Amniotic epithelial cell (primary cell): ENCODE measurements at places on chromosomes 3 and 15.

- DNase-seq: no peak
These were observed 11.8 kb downstream of the MITF start for GRCh38 chr3:69751074-69751476.

- DNase-seq: no peak
These were observed 43.0 kb upstream of the USP3 start for GRCh38 chr15:63461230-63461985.

GRCh38 chr3:59388555-59389270, 338.9 kb upstream of the CFAP20DC start:
- peak; percentile 72 for DNase-seq

DNA sequence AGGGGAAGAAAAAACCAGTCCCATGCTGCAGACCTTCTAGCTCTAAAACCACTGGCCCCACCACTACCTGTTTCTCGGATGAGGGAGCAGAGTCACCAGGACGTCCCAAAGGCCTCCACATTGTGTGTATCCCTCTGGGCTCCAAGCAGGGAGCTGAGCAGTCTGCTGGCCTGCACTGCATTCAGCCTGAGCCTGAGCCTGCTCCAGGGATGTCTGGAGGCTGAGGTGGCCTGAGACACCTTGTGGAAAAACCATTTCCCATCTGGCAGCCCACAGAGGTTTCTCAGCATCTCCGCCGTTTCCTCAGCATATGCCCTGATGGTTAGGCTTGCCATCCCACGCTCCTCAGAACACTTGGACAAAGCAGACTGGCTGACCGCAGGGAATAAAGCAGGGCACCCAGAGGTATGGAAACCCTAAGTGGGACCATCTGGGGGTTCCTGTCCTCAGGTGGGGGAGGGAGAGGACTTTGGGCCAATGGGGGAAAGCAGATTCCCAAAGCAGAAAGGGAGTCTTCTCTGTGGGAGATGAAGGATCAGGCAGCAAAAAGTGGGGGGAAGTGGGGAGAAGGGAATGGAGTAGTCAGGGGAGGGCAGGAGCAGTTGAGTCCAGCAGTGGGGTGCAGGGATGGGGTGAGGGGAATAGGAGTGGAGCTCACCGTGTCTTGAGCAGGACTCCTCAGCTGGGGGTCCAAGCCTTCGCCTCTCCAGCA, at the start of gene CILP:
Gene CILP (minus strand): TSS at position 704 of the 712 bp plus-strand sequence. CDS start 1,718 bp downstream, outside the sequence.
- no peak for DNase-seq

DNA sequence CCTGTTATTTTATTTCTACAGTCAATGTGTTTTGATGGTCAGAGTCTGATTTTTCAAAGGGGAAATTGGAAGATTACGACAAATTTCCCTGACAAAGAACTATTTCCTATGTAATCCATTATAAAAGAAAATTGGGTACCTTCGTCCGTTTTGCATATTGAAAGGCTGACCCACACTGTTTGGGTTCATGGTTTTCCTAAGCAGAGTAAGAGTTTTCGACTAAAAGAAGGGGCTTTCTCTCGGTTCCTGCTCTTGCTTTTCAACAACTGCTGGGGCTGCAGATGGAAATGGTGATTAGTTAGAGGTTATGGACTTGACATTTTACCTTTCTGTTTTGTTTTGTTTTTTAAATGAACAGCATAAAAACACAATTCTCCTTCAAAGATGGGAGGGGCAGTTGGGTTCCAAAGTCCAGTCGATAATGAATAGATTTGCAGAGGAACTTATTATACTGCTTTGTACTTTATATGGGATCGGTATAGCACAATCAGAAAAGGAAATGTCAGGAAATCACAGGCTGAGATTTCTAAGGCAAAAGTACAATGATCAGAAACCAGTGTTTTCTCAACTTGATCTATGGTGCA, 978 bp downstream of the KCNMB2 start:
- no peak for DNase-seq

DNA sequence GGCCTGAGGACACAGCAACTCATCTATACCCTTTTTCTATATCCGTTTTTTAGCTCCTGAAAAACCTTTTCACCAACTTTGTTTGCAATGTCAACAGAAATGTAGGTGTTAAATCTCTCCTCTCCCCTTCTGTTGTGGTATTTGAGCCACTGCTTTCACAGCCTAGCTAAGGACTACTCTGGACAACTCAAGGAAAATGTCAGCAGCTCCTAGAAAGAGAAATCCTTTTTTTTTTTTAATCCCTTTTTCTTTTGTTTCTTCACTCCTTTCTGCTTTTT, 176.6 kb downstream of the KLHL25 start:
- no peak for DNase-seq

DNA sequence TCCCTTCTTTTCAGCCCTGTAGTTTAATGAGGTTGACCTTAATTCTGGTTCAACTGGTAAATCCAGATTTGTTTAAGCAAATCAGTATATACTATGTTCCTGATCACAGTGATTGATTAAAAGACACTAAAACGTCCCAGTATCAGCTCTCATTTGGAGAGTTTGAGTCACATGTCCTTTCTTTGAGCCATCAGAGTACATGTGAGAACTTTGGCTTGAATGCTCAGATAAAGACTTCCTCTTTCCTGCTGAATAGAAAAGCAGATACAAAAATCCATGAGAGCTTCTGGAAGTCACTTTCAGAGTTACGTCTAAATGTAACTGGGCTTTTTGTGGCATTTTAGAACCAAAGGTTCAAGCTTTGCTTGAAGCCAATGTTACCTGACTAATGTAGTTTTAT, 341.8 kb upstream of the SATB1 start:
- no peak for DNase-seq

DNA sequence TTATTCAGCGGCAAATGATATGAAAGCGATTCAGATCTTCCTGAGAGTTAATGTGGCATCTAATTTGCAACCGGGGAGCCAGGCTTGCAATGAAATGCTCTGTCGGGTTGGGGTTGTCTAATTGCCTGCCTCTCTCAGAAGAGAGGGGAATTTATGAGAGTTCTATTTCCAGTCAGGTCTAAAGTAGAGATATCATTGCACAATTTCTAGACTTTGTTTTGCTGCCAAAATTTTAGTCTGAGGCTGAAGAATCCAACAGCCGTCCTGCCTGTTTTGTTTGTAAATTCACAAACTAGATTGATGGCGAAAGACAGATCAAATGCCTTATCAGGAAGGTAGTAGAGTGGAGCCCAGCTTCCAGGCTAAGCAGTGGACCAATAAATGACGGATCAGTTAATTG, 610 bp downstream of the LIPC start:
- peak; percentile 66 for DNase-seq

GRCh38 chr3:50672656-50673055, 2.1 kb upstream of the DOCK3 start:
- no peak for DNase-seq

DNA sequence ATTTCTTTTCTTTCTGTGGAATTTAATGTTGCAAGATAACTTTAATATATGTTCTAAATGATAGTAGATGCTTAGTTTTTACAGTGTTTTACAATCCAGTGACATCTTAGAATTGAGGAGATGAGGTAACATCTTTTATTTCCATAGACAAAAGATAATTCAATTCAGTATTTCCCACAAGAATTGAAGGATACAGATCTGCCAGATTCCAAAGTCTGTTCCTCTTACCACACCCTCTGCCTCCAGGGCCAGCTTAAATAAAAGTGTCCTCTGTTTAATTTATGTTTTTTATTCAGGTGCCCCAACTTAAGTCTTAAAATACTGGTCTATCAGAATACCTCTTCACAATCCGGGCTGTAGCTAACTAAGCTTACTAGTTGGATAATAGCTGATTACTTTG, 6.5 kb downstream of the STT3B start:
- no peak for DNase-seq

- DNase-seq: no peak
These were observed 89.4 kb upstream of the ICE2 start for GRCh38 chr15:60568301-60568742.

DNA sequence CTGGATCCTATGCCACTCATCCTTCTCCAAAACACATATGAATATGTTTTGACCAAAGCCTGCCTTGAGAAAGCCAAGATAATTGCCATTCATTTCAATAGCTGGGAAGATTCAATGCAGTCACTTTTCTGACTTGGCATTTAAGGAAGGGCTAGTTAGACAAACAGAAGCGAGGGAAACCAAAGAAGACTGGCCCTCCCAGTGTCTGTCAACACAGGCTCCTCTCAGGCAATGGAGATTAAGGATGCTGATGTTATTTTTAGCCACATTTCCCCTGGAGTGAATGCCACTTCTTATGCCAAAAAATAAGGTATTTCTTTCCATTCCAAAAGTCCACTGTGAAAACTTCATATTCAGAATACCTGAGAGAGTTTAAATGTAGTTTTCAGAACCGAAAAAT, 101.7 kb downstream of the P3H2 start:
- no peak for DNase-seq

DNA sequence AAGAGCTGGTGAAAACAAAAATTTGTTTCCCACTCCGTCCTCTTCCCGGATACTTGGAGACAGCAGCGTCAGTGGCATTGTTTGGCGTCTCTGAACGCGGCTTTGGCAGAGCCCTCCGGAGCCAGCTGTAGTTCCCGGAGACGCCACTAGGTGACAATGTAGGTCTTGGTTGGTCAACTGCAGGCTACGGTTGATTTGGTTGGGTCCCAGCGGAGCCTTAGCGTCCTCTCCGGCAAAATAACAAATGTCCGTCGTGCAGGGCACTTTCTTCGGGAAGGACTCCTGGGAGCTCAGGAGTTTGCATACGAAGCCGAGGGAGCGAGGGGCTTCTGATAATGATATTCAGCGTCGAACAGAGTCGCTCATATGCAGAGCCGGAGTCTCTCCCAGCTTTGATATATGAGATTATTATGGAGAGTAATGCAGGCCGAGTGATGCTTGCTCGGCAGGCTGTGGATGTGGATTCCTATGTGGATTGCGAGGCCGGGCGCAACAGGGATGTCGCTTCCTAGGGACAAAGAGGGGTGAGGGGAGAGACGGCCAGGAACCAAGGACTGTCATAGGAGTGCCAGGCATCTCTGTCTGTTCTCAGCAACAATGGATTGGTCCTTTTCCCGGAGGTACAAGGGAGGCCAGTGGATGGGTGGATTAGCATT, 74.8 kb downstream of the IL20RB start:
- DNase-seq: peak; percentile 62

- DNase-seq: peak; percentile 35
These were observed 108.8 kb downstream of the ARNT2 start for GRCh38 chr15:80512726-80513660.

DNA sequence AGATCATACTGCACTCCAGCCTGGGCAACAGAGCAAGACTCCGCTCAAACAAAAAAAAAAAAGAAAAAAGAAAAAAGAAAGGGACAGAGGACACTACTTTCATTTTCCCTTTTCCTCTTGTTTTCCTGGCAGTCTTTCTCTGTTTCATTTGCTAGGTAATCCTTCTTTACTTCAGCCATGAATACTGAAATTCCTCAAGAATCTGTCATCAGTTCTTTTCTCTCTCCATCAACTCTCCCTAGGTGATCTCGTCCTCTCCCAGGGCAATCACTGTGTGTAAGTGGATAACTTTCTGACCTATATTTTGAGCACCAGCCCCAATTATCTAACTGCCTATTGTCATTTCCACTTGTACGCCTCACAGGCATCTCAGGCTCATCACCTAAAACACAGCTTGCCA, 51.5 kb downstream of the TTC23 start:
- DNase-seq: peak; percentile 47

DNA sequence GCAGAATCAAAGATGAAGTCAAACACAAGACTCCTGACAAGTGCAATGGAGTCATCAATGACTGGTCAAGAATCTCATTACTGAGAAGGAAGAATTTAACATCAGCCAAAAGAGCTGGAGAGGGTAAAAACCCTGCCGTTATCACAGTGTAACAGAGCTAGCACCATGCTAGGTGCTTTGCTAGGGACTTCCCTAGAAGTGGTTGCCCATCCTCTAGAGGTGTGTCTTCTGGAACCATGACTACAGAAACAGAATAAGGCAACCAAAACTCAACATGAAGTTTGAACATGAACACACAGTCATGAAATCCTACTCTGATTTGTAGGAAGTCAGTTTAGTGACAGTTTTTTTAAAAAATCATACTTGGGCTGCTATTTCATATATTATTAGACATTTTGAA, 9.5 kb downstream of the ACAD11 start:
- DNase-seq: no peak

DNA sequence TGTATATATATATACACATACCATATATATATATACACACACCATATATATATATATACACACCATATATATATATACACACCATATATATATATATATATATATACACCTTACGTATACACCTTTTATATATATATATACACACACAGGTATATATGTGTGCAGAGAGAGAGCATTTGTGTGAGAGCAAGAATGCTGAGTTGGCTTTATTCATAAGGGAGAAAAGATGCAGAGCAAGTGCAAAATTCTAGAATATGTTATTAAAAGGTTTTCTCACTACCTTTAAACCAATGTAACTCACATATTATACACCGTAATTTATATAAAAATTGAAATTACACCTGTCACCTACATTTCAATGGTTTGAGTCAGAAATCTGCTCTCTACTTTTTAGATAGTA, 107.2 kb upstream of the ALCAM start:
- DNase-seq: no peak

- peak; percentile 40 for DNase-seq
These were observed 37.4 kb downstream of the KLHL25 start for GRCh38 chr15:85757073-85757938.

- DNase-seq: no peak
These were observed 127.9 kb downstream of the GADL1 start for GRCh38 chr3:30766522-30766921.

DNA sequence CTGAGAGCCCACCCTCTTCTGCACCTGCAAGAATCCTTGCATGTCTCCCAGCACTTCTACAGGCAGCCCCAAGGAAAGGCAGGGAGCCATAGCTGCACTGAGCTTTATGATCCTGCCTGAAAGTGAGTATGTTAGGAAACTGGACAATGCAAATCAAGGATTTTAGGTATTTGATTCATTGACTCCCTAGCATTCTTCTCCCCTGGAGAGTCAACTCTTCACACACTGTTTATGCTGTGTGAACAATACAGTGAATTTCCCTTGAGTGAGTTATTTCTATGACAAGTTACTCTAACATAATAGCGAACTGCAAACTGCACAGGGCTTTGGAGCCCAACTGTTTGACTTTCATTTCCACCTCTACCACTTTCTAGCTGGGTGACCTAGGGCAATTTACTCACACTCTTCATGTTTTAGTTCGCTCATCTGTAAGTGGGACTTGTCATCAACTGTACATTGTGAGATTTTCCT, 96.0 kb upstream of the PHLDB2 start:
- no peak for DNase-seq

GRCh38 chr3:27521179-27521871, 37.1 kb upstream of the SLC4A7 start:
- peak; percentile 99 for DNase-seq

GRCh38 chr3:160695003-160695402, 18.0 kb downstream of the ARL14 start:
- no peak for DNase-seq
